Suppressor macrophage treated with lipopolysaccharide for 4 hours (primary cell): ENCODE measurements at places on chromosomes 12 and 14.

DNA sequence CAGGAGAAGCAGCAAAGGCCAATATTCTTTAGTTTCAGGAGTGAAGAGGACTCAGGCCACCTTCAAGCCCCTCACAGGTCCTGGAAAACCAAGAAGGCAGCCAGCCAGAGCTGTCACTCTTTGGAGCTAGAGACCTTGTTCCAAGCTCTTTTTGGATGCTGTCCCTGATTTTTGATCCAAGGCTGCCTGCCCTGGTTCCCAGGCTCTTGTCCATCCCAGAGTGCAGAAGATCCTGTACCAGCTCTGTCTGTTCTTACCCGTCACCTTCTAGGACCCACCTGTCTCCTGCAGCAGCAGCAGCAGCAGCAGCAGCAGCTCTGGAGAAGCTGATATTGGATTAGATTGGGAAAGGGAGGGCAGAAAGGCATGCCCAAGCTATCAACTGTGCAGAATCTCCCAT, 157.1 kb upstream of the NEDD1 start:
- DNase-seq: no peak

DNA sequence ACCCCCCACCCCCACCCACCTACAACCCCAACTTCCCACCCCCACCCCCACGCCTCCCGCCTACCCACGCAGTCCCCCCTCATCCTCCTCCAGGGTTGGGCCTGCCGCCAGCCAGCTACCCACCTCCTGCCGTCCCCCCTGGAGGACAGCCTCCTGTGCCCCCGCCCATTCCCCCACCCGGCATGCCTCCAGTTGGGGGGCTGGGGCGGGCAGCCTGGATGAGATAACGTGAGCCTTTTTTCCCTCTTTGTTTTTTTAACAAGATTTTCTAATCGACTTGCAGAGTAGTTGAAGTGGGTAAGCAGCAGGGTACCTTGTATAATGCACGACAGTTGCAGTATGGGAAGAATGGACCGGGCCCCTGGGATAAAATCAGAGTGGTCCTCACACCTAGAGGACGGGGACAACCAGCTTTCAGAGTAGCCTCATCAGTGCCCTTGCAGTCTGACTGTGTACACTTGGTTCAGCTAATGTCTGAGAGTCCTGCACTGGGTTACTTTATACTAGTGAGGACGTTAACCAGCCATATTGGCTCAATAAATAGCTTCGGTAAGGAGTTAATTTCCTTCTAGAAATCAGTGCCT, 29.4 kb downstream of the CCNK start:
- DNase-seq: no peak

- no peak for DNase-seq
Observed at GRCh38 chr12:104000807-104001434, 35.2 kb downstream of the TDG start.

DNA sequence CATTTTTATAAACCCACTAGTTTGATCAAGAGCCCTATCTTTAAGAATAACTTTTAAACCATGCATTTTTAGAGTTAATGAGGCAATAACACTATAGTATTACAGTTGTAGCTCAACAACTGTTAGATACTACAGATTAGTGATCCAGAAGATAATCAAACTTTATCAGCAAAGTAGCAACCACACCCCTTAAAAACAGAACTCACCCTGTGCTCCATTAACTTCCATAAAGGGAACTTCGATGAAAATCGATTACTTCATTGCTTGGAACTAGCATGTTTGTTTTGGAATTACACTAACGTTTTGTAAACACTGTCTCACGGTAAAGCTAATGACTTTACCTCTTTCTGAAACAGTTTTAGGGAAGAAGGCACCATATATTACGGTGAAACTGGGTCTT, 1.4 kb downstream of the SGPP1 start:
- peak; percentile 36 for DNase-seq

DNA sequence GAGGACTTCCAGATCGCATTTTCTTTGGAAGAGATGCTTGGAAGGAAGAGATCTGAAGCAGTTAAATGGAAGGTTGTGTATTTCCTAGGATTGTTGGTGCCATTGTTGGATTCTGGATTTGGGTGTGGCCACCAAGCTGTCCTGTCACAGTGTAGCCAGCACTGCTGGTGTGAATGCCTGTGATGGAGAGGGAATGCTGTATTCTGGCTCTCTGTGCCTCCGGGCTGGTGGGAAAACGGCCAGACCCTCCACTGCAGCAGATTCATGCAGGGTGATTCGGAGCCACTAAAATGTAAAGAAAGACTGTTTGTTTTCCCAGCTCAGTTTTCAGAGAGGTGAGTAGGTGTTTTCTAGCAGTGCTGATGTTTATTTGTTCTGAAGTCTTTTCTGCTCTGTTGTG, 30.7 kb upstream of the MANSC4 start:
- DNase-seq: no peak

DNA sequence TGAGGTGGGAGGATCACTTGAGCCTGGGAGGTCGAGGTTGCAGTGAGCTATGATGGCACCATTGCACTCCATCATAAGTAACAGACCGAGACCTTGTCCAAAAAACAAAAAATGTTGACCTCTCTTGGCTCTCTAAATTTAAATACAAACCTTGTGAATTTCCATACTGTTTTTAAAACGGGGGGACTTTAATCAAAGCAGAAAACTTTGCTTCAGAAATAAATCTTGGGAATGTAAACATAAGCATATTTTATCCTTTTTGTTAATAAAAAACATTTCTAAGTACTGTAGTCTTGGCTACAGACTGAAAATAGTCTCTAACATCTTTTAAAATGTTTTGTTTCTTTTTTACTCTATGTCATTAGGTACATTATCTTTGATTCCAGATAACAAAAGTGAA, 130.7 kb upstream of the RASSF8 start:
- no peak for DNase-seq

GRCh38 chr14:64059454-64060198, 206.8 kb downstream of the SYNE2 start:
- DNase-seq: no peak

DNA sequence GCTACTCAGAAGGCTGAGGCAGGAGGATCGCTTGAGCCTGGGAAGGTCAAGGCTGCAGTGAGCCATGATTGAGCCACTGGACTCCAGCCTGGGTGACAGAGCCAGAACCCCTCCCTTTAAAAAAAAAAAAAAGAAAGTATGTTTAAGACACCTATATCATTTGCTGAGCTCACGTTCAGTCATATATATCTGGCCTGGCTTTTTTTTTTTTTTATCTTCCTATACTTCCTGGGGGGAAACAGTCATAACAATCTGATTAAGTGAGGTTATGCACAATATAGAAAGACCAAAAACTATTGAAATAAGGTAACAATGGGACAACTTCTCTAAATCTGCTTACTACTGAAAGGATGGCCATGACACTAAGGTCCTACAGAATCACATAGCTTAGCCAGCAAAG, 9.4 kb upstream of the ARID2 start:
- DNase-seq: no peak

DNA sequence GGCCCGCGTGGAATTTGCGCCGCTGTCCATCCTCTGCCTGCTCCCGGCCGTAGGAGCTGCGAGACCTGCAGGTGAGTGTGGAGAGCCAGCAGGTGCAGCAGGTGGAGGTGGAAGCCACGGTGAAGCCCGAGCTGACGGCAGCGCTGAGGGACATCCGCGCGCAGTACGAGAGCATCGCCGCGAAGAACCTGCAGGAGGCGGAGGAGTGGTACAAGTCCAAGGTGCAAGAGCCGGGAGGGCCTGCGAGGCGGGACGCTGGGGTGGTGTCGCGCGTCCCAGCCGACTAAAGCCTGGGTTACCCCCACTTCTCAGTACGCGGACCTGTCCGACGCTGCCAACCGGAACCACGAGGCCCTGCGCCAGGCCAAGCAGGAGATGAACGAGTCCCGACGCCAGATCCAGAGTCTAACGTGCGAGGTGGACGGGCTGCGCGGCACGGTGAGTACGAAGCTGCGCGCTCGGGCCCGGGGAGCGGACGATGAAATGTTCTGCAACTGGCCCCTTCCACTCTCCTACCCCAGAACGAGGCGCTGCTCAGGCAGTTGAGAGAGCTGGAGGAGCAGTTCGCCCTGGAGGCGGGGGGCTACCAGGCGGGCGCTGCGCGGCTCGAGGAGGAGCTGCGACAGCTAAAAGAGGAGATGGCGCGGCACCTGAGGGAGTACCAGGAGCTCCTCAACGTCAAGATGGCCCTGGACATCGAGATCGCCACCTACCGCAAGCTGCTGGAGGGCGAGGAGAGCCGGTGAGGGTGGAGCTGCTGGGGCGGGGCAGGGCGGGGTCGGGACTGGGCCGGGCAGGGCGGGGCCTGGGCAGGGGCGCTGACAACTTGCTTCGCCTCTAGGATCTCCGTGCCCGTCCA, 2.1 kb downstream of the PRPH start:
- DNase-seq: peak; percentile 55

- no peak for DNase-seq
Observed at GRCh38 chr12:131948166-131948712, 1.5 kb upstream of the EP400 start.

- peak; percentile 74 for DNase-seq
Observed at GRCh38 chr14:49497725-49498348, 88.3 kb downstream of the RPS29 start.

DNA sequence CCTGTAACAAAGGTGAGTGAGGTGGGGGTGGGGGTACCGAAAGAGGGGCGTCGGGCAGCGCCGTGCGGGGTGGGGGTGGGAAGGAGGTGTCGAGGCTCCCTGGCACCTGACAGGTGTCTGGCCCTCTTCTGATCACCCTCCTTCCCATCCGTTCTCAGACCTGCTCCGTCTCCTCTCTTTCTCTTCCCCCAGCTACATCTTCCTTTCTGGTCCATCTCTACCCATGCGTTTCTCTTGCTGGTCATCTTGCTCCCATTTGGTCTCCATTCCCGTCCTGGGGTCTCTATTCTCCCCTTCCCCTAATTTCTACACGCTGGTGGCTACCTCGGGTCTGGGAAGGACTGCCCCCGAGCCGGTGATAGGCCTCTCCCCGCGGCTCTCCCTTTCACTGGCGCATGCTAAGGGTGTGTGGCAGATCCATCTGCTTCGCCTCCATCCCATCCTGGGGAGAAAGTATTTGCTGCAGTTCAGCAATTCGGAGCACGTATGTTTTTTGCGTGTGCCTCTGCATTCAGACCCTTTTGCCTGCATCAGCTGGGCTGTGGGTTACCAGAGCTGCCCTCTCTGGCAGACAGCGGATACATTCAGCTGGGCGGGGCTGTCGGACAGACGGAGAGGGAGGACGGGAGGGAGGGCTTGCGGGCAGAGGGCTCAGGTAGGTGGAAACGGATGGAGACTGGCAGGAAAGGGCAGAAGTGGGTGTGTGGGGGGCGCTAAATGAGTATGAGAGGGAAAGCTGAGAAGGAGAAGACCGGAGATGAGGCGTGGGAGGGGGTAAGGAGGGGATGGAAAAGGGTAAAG, 730 bp downstream of the CLSTN3 start:
- DNase-seq: no peak

- DNase-seq: no peak
Observed at GRCh38 chr12:108106599-108106998, 22.5 kb upstream of the WSCD2 start.

DNA sequence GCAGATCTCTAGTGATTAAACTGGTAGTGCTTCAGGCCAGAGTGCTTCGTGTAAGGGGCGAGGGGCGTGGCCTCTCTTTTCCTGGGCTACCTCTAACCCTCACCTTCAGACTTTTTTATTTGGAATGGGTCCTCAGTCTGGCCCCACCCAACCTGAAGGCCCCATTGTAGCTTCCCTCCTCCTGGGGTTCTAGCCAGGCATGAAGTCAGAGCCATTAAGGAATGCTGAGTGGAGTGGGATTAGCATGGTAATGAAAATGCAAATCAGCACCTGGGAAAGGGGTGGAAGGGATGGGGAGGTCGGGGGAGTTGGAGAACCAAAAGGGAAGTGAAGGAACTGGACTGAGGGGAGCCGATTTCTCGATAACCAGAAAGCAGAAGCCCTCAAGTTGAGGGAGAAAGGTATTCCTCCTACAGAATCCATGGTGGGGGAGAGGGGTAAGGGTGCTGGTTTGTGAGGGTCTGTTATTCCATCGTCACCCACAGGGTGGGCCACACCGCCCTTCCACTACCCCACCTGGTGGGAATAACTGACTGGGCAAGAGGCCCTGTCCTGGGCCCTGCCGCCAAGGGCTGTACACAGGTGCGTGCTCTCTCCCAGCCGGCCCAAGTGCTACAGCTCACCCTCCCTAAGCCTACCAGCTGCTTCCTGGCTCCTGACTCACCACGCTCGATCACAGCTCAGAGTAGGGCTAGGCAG, 14.1 kb downstream of the ZFHX2 start:
- no peak for DNase-seq

- DNase-seq: peak; percentile 92
Observed at GRCh38 chr12:7498809-7499208, 4.8 kb downstream of the CD163 start.

DNA sequence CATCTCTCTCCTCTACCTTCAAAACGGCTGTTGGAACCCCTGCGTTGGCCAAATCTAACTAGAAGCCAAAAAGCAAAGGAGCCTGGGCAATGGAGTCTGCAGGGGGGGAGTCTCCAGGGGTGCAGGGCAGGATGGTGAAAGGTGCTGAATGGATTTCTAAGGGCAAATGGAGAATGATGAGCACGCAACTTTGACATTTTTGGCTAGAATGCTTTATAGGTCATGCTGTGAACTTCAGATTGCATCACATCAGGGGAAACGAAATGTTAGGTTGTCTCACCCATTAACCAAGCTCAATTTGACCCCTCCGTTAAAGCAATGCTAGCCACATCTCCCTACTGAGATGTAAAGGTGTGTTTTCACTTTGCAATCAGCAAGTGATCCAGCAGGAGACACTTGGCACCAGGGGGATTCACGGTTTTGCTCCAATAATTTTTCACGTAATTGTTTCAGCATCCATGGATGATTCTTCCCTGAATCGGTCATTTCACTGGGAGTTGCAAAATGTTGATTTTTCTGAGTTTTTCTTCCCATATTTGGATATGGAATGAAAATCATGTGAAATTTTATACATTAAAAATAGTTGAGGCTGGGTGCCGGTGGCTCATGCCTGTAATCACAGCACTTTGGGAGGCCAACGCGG, 78.0 kb upstream of the MDM1 start:
- DNase-seq: peak; percentile 10
